SW 1271 (cell line): ENCODE measurements at places on chromosomes 4 and X.
A peak's percentile ranks its signal among the peaks of the same experiment; 100 is the strongest.

DNA sequence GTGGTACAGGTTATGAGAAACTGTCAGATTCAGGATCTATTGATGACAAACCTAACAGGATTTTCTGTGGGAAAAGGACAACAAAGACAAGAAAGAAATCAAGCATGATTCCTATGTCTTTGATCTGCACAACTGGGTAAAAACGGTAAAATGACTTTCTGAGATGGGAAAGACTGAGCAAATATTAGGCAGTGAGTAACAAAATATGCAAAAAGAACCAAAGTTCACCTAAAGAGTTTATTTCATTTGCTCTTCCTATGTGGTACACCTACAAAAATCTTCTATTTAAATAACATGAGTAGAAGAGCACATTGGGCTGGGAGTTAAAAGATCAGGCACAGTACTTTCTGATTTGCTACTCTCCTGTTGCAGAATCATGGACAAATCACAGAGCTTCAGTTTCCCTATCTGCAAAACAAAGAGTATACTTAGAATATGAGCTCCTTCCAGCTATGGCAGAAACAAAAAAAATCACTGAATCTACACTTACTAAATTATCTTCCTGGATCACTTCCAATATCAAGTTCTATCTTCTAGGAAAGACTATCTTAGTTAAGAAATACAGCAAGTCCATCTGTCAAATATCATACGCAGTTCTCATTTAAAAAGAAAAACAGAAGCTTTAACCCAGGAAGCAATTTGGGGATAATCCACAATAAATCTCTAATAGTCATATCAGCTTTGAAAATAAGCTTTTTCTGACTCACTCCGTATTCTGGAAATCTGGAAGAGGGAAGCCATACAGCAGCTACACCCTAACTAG lies 37.4 kb downstream of the NFXL1 start:
- DNase-seq = no peak

GRCh38 chr4:4269331-4269731 lies 20.6 kb downstream of the LYAR start:
- DNase-seq = no peak

GRCh38 chr4:10809905-10810304 lies 125.3 kb upstream of the CLNK start:
- no peak for DNase-seq

DNA sequence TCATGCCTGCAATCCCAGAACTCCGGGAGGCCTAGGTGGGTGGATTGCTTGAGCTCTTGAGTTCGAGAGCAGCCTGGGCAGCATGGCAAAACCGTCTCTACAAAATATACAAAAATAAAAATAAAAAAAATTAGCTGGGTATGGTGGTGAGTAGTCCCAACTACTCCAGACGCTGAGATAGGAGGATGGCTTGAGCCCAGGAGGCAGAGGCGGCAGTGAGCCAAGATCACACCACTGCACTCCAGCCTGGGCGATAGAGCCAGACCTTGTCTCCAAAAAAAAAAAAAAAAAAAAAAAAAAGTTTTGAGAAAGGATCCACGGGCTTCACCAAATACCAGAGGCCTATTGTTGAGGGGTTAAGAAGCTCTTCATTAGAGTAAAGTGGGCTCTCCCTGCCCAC lies 8.0 kb downstream of the SUPT20HL2 start:
- DNase-seq = no peak

GRCh38 chr4:79227860-79228259 lies 98.0 kb downstream of the NAA11 start:
- DNase-seq = no peak

DNA sequence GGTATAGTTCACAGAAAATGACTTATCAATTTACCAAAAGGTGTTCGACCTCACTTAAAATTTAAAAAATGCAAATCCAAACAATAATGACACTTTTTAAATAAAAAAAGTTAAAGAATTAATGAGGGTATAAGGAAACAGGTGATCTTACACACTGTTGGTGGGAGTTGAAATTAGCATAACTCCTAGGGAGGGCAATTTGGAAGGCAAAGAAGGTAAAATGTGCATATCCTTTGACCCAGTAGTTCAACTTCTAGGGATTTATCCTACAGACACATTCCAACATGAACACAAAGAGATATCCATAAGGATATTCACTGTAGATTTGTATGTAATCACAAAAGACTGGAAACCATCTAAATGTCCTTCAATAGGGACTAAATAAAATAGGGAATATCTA lies 143.8 kb upstream of the DGKK start:
- no peak for DNase-seq

DNA sequence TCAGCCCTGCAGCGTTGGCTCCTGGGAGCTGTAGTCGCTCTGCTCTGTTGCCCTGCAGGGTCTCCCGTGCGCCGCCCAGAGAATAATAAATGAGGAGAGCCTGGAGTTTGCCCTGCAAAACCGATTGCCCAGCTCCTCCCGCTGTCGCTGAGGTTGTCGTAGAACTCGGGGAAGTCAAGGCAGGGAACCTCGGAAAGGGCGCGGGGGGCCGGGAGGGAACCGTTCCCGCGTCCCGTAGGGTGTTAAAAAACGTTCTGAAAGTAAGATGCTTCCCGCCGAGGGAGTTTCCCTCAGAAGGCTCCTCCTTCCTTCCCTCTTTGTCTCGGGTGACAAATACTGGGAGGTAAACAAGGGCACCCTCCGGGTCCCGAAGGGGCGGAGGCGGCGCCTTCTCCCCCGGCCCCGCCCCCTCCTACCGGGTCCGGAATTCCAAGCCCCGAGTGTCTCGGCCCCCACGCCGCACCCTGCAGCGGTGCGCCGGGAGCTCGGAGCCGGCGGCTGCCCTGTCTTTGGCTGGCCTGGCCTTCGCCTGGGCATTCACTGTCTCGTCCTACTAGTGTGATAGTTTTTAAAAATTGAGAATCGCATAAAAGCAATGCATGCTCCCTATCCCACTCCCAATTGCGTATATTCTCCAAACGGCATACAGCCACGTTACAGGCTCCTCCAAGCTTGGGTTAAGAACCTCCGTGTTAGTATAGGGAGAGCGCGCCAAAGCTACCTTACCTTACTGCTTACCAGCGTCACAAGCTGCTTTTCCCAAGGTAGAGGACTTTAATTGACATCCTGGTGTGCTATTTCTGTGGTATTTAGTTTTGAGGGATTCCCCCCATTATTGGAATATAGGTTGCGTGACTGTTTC lies 964 bp upstream of the HMGB2 start:
- peak; percentile 65 for DNase-seq

DNA sequence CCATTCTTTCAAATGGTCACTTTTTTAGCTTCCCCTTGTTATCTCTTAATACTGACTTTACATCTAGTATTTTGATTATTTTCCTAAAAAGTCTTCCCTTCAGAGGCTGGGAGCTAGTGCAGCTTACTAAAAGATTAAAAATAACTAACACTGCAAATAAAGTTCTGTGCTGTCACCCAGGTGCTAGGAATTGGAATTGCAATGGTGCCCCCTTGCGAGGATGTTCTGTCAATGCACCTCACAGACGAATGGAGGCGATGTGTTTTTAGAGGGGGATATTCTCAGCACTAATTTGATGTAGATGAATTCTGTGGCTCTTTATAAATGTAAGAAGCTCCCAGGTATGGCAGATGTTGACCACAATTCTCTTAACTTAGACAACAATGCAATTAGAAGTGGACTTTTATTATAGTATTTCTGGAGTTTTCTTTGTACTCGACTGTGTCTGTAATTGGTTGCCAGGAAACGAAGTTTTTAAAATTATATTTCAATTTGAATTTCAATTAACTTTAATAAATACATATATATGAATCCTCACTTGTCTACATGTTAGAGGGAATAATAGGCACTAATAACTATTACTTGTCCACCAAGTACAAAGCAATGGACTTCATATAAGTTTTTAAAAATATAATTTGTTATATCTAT lies 22.0 kb upstream of the SMIM31 start:
- no peak for DNase-seq

DNA sequence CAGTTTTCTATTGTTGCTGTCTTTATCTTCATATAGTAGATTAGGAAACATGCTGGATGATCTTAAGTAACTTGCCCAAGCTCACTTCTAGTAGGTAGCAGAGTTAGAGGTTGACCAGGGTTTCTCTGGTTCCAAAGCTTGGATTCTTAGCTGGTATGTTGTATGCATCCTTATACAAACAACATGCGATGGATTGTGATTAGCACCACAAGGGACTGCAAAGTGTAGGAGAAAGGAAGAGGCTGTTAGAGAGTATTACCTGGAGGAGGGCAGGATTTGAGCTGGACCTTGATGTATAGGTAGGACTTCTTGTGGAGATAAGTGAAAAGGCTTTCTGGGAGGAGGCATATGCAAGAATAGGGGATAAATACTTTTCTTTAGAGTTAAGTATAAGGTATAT lies 5.6 kb downstream of the STIM2 start:
- no peak for DNase-seq

DNA sequence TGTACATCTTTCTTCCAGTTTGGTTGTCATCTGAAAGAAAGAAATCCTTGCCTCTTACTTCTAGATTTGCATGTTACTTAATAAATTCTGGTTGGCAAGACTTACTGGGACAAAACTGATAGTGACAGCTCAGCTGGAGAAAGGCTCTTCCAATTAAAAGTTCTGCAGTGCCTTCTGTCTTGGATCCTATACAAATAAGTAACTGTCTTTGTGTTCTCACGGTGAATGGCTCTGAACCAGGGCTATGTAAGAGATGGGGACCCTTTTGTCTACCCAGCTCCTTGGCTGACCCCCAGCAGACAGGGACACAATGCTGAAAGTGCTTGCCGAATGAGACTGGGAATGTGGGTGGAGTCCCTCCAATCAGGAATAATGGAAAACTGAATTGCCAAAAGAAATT lies 89.5 kb downstream of the AASDH start:
- no peak for DNase-seq

- DNase-seq = peak; percentile 0
Measured at GRCh38 chrX:100512471-100512870, 72.3 kb upstream of the TNMD start.

- DNase-seq = no peak
Measured at GRCh38 chrX:6149060-6149872, 79.4 kb downstream of the NLGN4X start.

DNA sequence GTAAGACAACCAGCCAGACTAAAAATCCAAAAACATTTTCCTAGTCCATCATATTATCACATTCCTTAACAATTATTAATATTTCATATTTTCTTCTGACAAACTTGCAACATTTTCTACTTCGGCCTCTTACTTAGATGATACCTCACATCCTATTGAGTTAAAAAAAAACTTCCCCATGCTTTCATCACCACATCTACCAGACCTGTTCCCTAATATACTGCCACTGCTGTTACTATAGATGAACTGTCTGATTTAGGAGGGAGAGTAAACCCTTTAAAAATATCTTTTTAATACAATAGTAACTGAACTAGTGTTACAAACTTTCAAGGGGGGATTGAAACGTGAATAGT lies 1.5 kb downstream of the FAM200B start:
- DNase-seq = no peak

DNA sequence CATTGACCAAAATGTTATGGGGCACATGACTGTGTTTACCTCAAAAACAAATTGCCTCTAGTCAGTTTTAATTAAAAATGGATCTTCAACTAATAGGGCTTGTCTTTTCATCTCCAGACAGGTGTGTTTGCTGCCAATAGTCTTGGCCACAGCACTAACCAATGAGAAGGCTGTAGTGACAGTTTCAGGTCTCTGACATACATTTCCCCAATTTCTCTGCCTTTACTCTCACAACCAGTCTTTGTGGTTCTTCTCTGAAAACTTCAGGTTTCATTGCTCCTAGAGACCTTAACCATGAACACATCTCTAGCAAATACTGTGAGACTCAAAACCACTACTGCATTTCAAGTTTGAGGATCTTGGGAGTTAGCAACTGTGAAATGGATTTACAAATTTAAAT lies 3.5 kb upstream of the EDNRA start:
- DNase-seq = no peak

DNA sequence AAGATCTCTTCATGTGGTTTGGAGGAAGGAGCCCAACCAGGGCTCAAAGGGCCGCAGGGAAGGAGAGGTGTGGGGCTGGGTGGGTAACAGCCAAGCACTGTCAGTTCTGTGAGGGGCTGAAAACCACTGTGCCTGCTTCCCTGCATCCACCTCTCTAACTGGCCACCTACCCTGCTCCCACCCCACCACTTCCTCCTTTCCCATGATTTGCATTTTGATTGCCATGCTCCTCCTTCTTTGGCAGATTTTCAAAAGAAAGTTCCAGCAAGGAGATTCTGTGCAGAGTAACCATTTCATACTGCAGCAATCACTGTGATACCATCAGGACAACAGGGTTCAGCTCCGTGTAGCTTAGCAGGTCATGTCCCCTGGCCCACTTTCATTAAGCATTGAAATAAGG lies 1.8 kb downstream of the ZNF674 start:
- no peak for DNase-seq

GRCh38 chr4:153142700-153143438 lies 61.4 kb upstream of the TRIM2 start:
- peak; percentile 57 for DNase-seq

DNA sequence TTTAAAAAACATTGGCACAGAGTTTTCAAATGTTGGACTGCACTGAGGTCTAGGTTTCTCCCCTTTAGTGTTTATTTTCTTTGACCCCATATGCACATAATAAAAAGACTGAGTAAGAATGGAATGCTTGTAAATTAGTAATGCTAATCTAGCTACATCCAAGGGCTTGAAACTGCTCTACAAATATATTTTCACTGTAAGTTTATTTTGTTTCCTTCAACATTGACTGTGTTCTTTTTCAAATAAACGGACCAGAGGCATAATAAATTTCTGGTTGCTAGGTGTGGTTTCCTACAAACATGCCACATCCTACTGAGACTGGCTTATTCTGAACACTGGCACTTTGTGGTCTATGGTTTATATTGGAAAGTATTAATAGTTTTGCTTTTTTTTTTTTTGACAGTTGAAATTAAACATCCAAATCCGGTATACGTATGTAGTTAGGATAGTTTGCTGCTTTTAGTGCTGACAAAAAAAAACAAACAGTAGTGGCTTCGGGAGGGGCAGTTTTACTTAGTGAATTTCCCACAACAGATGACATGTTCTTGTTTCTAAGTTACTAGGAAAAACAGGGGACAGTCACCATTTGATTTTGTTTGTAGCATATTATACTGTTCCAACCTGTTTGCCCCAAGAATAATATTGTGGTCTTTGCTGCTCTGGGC lies 13.2 kb downstream of the CA5B start:
- DNase-seq = no peak

DNA sequence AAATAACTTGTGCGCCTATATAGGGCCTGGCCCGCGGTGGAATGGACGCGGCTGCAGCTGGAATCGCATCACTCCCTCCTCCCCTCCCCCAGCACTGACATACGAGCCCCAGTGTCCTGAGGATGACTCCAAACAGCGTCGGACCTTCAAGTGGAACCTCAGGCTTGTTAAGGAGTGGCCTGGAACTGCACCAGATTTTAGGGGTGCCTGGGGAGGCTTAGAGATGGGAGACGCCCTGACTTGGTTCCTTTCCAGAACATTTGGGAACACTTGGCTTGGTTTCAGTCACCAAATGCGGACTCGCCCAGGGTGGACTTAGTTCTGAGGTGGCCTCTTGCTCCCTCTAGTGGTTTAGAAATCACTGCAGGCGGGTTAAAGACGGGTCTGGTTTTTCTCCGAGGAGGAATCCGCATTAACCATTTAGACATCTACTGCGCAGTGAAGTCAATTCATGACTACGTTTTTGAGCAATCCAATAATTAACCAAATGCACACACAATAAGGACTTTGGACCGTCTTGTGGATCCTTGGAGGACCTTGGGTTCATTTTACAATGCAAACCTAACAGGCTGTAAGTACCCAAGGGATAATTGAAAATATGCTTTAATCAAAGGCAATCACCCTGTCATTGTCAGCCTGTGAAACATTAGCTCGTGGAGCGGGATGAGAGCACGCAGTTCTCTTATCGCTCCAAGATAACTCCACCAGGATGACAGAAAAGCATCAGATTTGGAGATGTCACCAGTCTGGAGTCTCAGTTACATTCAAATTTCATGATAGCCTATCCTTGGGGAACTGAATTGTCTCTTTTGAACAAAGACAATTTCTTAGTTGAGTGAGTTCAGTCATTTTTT lies 11.2 kb upstream of the PDGFRA start:
- peak; percentile 70 for DNase-seq
